ENCODE measurements at places on chromosomes 3 and 15.

GRCh38 chr3:142987707-142988106 lies 13.7 kb upstream of the U2SURP start:
- DNase-seq, result no peak

DNA sequence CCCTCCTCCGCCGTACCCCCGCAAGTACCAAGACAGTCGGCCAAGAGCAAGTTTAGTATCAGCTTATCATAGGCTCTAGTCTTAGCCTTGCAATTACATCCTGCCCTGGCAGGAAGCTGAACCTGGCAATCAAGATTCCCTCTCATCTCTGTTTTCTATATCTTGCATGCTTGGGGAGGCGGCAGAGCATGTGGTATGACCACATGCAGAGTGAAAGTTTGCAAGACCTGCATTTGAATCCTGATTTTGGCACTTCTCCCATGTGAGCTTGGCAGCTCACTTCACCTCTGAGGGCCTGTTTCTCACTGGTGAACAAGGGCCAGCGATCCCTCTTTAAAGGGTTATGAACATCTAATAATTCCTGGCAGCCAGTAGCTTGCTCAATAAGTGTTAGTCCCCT lies 106.1 kb upstream of the FRMD4B start:
- no peak for DNase-seq

GRCh38 chr15:77347197-77347596 lies 72.7 kb downstream of the PEAK1 start:
- DNase-seq, result no peak

- DNase-seq, result no peak
Observed at GRCh38 chr15:81293728-81294515, 30.0 kb downstream of the STARD5 start.

DNA sequence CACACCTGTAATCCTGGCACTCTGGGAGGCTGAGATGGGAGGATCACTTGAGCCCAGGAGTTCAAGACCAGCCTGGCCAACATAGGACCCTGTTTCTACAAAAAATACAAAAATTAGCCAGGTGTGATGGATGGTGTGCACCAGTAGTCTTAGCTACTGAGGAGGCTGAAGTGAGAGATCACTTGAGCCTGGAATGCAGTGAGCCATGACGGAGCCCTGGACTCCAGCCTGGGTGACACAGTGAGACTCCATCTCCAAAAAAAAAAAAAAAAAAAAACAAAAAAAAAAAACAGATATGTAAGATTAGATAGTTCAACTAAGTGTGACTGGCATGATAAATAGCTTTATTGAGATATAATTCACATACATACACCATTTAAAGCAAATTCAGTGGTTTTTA lies 9.7 kb downstream of the RBSN start:
- DNase-seq, result no peak

- no peak for DNase-seq
Observed at GRCh38 chr15:35111861-35112260, 26.8 kb upstream of the NANOGP8 start.

GRCh38 chr3:70640481-70640880 lies 328.0 kb upstream of the MDFIC2 start:
- no peak for DNase-seq

DNA sequence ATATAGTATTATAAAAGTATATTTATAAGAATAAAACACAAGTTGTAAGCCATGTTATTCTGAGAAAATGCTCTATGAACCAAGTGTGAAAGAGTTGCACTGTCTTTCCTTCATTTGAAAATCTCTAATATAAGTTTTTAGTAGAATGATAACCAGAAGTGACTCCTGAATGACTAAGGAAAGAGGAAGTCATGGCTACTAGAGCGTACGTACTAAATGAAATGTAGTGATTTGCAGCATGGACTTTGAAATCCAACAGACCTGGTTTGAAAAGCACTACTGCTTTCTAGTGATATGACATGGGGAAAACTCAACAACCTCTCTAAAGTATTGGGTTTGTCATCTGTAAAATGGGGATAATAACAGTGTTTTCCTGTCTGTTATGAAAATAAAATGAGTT lies 10.3 kb upstream of the DNAJC13 start:
- DNase-seq, result no peak

GRCh38 chr3:37810848-37811247 lies 50.8 kb upstream of the CTDSPL start:
- no peak for DNase-seq

DNA sequence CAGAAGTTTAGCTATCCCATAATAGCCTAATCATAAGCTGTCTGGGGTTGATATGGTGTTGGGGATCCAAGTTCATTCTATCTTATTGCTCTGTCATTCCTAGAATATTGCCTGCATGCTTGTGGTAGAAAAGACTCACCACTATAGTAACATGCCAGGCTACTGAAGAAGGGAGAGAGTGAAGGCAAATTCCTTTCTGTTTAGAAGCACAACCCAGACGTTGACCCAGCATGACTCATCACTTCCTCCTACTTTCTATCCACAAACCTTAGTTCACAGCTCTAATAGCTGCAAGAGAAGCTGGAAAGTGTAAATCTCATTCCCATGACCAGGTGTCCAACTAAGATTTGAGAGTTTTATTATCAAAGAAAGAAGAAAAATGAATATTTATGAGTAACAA lies 57.8 kb upstream of the NMD3 start:
- DNase-seq, result peak; percentile 91

GRCh38 chr3:123026565-123027291 lies 835 bp downstream of the SEMA5B start:
- DNase-seq, result no peak
